D721Med (cell line): ENCODE measurements at places on chromosomes 5 and 9.

DNA sequence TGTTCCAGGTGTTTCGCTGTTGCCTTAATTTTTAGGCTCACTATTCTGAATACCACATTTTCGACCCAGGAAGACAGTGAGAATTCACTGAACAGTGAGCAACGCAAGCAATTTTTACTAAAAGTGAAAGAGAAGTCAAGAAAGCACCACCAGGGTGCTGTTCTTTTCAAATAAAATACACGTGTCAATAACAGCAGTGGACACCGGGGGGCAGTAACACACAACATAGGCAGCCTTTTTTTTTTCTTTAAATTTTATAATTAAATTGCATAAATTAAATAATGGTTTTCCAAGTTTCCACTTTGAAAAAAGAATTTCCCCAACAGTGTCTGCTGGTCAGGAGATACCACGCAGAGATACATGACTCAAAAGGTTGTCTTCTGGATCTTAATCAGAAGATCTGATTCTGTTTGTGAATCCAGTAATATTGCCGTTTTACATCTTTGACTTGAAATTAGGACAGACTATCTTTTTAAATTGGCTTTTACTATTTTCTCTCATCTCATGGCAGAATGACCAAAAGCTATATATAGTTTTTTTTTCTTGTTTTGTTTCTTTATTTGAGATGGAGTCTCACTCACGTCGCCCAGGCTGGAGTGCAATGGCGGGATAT is 47.1 kb upstream of the SH3GL2 start:
- no peak for DNase-seq

DNA sequence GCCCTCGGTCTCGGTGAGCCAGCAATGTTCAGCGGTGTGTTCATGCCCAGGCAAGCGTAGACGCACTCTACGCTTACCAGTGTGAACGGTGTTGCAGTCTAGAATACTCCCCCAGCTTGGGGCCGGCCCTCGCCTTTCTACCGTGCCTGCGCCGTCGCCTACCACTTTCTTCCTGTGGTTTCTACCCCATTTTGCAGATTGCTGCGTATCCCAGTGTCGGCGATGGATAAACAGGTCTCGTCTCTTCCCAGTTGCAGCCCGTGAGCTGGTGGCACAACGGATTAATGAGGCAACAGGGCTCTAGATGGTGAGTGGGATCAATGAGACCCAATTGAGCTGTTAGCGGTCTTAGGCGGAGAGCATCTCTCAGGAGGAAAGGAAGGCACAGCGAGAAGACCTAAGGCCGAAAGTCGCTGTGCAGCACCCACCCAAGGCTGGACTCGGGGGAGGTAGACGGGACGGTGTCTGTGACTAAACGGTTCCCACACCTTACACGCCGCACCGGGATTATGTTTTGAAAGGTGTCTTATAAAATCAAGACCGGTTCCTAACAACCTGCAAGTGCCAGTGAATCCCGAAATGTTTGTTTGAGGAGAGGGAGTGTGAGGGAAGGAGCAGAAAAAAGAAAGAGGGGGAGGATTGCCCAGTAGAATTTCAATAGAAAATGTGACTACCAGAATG is 5.8 kb downstream of the OTP start:
- no peak for DNase-seq

- no peak for DNase-seq
Observed at GRCh38 chr5:160020266-160020770, 11.4 kb downstream of the TTC1 start.

DNA sequence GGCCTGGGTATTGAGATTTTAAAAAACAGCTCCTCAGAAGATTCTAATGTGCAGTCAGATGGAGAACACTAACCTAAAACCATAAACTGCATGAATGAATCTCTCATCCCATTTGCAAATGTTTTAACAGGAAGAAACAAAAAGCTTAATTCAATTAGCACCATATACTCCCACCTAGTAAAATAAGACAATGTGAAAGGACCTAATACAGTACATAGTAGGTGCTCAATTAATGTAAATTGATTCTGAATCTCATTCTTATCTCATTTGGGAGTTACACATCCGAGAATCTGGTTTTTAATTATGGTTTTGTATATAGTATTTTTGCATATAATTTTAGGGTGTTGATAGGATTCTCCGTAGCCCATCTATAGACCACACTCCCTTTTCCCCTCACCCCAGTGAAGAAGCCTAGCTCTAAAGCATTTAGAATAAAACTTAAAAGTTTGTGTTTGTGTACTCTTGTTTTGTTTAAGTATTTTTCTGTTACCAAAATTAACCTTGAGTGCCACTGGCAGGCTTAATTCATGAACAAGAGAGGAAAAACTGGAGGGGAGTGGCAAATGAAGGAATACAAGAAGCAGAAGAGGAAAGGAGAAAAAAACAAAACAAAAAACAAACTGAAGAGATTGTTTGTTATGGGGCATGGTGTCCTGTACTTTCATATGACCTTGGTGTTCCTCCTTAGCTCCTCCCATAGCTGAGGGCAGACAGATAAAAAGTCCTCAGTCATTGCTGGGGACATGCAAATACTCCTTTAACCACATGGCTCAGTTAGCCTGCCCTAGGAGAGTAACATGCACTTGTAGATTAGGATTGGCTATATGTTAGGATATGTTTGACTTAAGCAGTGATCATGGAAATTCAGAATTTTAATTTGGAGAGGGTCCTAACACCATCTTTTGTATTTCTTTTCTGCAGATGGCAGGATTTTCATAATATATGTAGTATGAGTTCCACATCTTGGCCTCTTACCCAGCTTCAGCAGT is 1.2 kb downstream of the RNF14 start:
- DNase-seq = no peak

DNA sequence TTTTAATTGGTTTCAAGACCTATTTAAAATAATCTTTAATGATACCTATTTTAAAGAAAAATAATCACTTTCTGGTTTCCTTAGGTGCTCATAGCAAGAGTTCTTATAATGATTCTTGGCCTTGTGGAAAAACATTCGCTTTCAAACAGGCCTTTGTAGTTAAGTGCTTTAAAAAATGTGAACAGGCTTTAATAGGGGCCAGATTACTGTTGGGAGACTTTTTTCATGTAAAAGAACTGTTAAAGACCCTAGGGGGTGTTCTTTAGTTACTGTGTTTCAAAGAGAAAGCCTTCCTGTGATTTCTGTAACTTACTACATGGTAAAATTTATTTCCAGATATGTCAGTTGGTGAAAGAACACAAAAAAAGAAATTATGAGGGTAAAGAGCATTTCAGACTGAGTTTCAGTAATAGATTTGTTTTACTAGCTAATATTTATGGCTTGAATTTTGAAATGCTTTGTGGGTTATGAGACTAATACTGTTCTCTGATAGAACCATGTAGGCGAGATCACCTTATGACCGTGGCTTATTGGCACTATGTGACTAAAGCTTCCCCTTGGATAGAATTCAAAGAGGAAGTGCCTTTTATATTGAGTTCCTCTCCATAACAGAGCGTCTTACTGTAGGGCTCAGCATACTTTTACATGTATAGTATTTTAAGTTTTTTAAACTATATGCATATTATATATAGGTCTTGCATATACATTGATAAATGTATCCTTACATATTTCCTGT is 70.7 kb downstream of the CSNK1G3 start:
- no peak for DNase-seq

GRCh38 chr5:75059912-75060545 is 7.7 kb upstream of the GCNT4 start:
- no peak for DNase-seq

GRCh38 chr5:177319913-177320588 is 8.4 kb upstream of the MXD3 start:
- DNase-seq = no peak

- DNase-seq = no peak
Observed at GRCh38 chr9:83266666-83267496, 203.9 kb upstream of the RASEF start.

DNA sequence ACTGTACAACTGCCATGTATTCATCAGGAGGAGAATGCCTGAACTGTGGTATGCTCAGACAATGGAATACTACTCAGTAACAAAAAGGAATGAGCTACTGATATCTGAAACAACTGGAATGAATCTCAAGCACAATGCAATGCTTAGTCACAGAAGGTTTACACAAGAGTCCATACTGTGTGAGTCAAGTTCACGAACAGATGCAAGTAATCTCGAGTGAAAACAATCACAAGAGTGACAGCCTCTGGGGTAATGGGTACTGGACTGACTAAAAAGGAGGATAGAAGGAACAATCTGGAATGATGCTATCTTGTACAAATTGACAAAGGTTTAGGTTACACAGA is 19.5 kb upstream of the GOLGA1 start:
- DNase-seq = no peak

DNA sequence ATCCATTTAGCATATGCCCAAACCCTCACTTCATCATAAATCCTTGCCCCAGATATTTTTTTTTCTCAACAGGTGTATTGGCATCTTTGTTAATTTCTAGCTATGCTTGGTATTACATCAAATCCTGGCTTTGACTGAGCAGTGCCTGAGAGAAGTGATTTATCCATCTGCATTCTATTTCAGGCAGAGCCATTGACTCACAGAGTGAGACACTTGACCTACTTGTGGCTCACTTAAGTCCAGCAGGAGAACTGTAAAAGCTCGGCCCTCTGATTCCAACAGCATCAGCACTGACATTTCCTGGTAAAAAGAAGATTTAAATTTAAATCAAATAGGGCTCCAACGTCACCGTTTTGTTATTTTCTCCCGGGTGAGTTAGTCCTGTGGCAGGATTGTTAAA is 93.4 kb downstream of the PLK2 start:
- DNase-seq = no peak
